Iris pigment epithelial cell (primary cell): ENCODE measurements at places on chromosomes 5 and 9.

- no peak for DNase-seq
Observed at GRCh38 chr5:144093868-144094267, 76.6 kb downstream of the YIPF5 start.

DNA sequence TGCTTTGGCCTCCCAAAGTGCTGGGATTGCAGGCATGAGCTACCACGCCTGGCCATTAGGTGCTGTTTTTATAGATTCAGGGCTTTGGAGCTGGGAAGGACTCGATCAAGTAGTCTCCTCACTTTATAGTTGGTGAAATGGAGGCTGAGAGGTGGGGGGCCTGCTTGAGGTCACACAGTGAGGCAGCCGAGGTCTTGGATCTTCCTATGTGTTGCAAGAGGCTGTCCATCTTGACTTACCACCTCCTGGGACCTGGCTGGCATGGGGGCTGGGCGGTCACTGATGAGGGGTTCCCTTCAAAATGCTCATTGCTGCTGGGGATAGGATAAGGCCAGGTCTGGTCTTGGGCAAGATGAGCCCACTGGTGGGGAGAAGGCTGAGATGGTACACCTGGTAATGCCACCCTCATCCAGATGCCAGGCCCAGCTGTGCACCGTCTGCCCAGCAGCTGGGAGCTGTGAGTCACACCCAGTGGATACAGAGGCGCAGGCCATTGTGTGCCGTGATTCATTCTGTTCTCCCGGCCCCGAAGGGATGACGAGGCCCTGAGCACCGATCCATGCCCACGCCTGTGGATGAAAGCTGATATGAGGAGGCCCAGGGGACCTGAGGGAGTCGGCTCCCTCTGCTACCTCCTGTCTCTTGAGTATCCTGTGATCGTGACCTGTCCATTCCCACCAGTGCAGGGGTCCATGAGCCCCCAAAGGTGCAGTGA, 10.5 kb upstream of the NDST1 start:
- DNase-seq, result peak; percentile 94

GRCh38 chr5:17314907-17315471, 97.6 kb downstream of the BASP1 start:
- no peak for DNase-seq

GRCh38 chr5:157607371-157608161, 32.0 kb upstream of the ADAM19 start:
- peak; percentile 92 for DNase-seq

DNA sequence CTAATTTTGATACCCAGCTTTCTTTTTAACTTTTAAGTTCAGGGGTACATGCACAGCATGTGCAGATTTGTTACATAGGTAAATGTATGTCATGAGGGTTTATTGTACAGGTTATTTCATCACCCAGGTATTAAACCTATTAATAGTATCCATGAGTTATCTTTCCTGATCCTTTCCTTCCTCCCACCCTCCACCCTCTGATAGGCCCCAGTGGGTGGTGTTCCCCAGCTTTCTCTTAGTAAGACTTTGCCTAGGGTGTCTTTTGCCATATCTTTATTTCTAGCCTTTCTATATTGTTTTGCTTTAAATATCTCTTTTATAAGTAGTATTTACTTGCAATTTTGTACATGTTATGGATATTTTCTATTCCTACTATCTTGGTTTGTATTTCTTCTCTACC, 243.7 kb downstream of the SGCD start:
- no peak for DNase-seq

GRCh38 chr9:114973216-114973615, 42.8 kb upstream of the TNFSF8 start:
- DNase-seq, result no peak

- peak; percentile 40 for DNase-seq
Observed at GRCh38 chr5:79346420-79346824, 110.5 kb downstream of the JMY start.

- peak; percentile 72 for DNase-seq
Observed at GRCh38 chr5:78731884-78732283, 83.3 kb upstream of the LHFPL2 start.

- no peak for DNase-seq
Observed at GRCh38 chr5:92568522-92568921, 1012.5 kb downstream of the NR2F1-AS1 start.

GRCh38 chr5:52706775-52707174, 80.9 kb upstream of the ITGA1 start:
- no peak for DNase-seq

- DNase-seq, result peak; percentile 51
Observed at GRCh38 chr9:92191801-92192200, 76.6 kb upstream of the SPTLC1 start.

GRCh38 chr9:9337129-9337528, 1275.7 kb downstream of the PTPRD start:
- no peak for DNase-seq

DNA sequence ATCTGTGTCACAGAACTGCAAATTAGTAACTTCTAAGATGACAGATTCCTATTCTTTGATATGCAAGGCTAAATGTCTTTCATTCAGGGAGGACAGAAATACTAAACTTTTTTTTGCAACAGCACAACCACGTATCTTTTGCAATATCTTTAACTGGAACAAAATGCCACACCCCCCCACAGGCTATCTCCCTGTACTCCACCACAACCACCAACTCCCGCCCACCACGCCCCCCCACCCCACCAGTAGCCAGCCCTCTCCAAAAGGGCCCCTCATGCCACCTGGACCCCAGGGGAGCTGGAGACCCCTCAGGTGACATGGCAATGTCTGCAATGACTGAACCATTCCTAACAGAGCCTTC, 131.8 kb downstream of the ROR2 start:
- no peak for DNase-seq

DNA sequence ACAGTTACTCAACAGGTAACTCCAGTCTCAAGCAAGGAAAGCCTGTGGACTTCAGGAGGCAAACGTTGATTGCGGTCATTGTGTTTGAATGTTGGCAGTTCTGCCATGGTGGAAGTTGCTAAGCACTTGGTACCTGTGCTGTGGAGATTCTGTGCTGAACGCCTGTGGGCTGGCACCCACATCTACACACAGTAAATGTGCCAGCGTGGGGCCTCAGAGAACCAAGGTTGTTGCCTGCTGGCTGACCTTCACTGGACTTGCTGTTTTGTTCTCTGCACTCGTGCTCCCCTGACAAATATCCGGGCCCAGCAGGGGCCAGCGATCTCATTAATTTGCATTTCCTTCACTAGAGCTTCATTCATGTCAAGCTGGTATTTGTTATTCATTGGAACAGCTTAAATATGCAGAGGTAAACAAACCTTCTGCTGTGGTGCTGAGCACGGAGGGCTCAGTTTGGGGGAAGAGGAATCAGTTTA, 141.8 kb downstream of the PRKACG start:
- DNase-seq, result no peak

GRCh38 chr5:72018143-72018803, 89.0 kb upstream of the MAP1B start:
- DNase-seq, result peak; percentile 75

DNA sequence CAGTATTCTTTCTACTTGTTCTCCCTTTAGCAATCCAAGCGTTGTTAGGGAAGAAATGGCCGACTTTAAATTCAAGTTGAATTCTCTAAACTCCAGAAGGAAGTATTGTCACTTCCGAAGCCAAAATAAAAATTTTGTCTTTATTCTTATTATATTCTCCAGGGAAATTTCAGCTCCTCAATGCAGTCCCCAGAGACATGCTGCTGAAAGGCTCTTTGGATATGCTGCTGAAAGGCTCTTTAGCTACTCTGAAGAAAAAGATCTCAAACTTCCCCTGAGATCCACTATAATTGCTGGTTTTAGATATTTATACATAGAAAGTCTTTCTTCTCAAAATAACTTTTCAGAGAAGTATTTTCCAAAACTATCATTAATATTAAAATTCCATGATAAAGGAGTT, 92.3 kb upstream of the PARP8 start:
- DNase-seq, result no peak

GRCh38 chr9:129609486-129610212, 11.3 kb downstream of the C9orf50 start:
- peak; percentile 81 for DNase-seq

DNA sequence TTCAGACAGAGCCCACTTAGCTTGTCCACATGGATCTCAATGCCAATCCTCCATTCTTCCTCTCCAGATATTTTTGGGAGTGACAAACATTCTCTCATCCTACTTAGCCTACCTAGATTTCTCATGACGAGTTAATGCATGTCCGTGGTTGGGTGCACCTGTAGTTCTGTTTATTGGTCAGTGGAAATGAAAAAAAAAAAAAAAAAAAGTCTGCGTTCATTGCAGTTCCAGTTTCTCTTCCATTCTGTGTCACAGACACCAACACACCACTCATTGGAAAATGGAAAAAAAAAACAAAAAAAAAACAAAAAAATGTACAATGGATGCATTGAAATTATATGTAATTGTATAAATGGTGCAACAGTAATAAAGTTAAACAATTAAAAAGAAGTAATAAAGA, 59.0 kb downstream of the BASP1 start:
- DNase-seq, result no peak

DNA sequence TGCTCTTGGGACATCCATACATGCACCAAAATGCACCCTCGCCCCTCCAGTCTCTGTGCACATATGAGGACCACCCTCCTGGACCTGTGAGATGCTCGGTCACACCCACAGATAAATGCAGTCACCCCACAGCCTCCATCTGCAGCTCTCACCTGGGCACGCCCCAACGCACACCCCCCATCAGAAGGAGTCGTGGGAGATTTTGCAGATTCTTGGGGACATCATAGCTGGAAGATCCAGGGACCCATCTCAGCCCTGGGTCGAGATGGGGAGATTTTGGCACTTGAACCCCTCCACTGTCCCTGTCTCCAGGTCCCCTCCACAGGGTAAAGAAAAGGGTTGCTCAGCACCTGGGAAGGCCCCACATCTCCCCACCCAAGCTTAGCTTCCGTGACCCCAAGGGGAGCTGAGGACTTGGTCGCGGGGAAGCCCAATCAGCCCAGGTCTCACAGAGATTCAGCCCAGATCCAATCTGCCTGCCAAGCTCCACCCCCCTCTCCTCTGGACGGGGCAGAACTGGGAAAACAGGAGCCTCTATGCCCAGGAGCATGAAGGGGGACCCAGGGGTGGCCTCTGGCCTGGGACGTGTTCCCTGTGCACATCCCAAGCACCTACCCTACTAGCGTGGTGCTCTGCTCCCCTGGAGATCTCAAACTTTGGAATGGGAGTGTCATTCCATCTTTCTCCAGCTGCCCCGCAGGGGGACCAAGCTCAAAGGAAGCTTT, 89.2 kb upstream of the LMX1B start:
- no peak for DNase-seq

DNA sequence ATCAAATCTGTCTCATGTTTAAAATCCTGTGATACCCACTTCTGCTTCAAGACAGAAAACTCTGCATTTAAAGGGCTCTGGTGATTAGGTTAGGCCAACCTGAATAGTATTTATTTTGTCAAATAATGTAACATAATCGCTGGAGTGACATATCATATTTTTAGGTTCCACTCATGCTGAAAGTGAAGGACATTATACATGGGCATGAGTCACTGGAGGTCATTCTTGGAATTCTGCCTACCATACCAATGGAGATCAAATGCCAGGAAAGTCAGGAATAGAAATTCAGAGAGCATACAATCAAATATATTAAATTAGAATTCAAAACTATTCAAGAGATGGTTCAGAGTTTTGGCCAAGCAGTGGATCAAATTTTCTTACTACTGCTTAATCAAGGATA, 97.1 kb upstream of the PRSS3 start:
- DNase-seq, result peak; percentile 1

DNA sequence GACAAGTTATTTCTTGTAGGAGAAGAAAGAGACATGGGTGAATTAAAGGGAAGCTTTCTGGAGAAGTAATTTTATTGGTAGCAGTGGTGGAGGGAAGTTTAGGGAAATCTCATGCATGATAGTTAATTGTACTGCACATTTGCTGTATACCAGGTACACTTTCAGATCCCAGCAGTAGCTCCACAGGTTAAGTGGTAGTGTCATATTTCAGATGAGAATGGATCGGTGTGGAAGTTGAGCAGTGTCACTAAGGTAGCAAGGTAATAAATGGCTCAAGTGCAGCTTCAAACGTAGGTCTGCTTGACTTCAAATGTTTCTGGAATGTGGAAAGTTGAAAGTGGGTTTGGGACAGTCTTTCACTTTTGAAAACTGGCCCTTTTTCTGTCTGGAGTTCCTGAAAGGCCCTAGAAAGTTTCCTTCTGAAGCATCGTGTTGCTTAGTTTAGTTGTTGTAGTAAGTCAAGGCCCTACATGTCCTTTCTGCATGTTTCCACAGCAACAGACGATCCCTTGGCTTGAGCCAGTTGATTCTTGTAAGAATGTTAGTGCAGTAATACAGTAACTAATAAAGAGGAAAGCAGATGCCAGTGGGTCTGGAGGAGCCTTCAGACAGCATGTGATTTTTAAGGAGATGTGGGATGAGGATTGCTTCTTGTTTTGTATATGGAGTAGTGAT, 3.7 kb downstream of the CLTA start:
- DNase-seq, result peak; percentile 49

- peak; percentile 13 for DNase-seq
Observed at GRCh38 chr5:164649266-164649665, 1143.8 kb downstream of the MAT2B start.

DNA sequence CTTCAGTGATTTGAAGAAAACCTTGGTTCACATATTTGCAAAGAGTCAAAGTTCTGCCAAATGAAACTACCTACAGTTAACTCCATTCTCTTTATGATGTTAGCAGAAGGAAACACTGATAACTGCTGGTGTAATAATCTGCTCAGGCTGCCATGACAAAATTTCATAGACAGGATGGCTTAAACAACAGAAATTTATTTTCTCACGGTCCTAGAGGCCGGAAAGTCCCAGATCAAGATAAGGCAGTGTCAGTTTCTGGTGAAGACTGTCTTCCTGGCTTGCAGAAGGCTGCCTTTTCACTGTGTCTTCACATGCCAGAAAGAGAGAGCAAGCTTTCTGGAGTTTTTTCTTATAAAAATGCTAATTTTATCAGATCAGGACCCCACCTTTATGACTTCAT, 102.4 kb upstream of the PARP8 start:
- DNase-seq, result no peak

- DNase-seq, result peak; percentile 57
Observed at GRCh38 chr5:132203464-132203818, 24.2 kb downstream of the P4HA2 start.

DNA sequence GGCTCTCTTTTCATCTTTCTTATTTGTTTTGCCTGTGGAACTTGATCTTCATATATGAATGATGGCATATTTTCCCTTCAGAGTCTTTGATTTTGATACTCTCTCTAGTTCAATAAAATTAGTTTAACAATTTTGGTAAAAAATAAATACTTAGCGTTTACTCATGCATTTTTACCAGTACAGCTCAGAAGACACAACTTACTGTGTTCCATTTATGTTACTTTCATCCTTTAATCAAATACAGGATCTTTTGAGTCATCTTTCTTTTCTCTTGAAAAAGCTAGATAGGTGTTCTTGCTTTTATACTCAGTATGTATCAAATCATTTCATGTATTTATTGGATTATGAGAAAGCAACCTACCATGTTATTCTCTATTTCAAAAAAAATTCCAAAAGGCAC, 47.1 kb upstream of the RICTOR start:
- DNase-seq, result no peak

DNA sequence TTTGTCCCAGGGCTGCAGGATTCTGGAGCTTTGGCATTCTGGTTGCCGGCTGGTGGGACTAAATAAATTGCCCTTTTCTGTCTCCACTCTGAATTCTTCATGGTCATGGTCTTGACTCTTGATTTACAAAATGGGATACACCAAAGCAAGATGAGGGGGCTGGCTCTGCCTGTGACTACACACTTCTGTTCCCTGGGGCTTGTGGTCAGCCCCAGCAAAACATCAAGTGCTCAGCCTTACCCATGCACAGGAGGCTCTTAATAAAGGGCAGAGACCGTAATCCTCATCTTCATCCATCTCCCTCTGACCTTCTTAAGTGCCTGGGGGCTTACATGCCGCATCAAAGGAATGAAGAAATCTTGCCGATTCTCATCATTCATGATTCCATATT, 198.0 kb downstream of the GNA14 start:
- no peak for DNase-seq

GRCh38 chr5:5711112-5711511, 288.6 kb downstream of the ICE1 start:
- no peak for DNase-seq
